ENCODE measurements at places on chromosomes 16 and 17. TPM values are rescaled to one million over a fixed set of nuclear protein-coding genes. Genes with fewer than 3 reads are reported as not detected.
A peak's percentile ranks its signal among the peaks of the same experiment; 100 is the strongest.

DNA sequence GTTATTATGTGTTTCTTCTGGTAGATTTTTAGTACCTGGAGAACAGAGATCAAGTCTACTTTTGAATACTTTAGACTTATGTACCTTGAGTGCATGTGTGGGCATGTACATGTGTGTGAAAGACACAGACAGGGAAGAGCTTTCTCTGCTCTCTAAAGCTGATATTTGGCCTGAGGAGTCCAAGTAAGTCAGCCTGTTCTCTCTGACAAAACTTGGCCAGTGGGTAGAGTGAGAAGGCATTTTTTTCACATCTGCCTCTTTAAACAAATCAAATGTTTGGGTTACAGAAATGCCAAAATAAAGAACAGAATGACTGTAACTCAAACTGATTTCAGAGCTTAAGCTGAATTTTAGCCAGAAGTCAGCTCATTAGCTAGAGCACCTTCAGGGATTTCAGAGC, 309.7 kb upstream of the DYNLRB2 start:
- DNase-seq: no peak

DNA sequence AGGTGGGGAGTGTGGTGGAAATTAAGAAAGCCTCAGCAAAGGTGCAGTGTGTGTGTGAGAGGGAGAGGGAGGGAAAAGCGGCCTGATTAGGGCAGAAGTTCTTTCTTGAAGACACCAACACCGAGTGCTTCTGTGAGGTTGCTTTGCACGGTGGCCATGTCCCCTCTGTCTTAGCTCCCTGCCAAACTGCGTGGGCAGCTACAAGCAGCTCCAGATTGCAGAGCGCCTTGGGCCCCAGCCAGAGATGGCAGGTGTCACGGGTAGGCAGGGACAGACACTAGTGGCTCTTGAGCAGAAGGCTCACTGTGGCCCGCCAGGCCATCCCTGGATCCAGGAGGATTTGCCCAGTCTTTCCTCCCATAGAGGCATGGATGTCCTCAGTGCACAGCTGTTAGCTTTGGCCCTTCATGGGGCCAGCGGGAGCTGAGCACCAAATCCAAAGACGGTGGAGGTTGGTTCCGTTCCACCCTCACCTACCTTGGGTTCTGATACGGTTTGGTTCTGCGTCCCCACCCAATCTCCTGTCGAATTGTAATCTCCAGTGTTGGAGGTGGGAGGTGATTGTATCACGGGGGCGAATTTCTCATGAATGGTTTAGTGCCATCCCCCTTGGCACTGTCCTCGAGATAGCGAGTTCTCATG, 21.4 kb downstream of the KIAA0513 start:
- DNase-seq: no peak

GRCh38 chr17:17533901-17534441, 37.8 kb upstream of the RASD1 start:
- no peak for DNase-seq

- DNase-seq: no peak
Measured at GRCh38 chr16:71572497-71573116, 4.3 kb downstream of the TAT start.

DNA sequence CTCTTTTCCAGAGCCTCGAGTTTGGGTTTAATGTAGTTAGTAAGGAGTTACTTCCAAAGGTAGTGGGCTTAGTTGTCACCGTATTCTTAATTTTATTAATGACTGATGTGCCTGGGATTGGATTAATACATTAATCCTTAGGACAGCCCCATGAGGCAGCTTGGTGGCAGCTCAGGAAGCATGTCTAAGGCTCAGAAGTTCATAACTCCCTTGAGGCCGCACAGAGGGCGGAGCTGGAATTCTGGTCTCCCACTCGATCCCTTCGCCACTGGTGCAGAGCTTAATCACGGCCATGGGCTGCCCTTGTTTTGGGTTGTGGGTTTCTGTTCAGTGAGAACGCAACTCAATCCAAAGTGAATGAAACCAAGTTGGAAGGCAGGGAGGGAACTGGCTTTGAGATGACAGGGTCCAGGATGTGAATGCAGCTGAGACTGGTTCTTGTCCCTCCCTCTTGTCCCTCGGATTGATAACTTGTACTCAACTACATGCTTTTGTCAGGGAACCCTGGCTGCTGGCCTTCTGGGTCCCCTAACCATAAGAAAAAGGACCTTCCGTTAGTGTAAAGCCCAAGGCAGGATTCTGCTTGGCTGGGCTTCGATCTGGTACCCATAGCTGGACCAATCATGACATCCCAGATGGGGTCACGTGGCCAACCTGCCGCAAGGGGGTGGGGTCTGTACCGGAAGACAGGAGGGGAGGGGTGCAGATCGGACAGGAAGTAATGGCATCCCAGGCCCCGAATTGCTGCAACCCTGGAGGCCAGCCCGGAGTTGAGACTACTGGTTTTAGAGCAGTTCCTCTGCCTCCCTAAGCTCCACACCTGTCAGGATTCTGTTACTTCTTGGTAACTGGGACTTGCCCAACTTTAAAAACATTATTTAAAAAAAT, 45.4 kb downstream of the SNX20 start:
- DNase-seq: no peak

DNA sequence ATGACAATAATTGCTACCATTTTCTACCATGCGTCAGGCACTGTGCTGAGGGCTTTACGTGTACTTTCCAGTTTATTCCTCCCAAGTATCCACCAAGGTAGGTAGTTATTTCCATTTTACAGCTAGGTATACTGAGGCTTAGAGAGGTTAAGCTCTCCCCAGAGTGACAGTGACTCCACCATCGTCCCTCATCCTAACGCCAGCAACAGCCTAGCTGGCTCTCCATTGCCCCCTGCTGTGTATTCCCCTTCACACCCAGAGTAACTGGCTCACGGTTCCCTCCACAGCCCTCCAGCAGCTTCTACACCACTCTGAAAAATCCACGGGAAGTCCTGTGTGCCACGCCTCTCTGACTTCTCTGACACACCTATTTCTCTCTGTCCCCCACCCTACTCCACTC, 7.1 kb upstream of the ASGR1 start:
- no peak for DNase-seq

DNA sequence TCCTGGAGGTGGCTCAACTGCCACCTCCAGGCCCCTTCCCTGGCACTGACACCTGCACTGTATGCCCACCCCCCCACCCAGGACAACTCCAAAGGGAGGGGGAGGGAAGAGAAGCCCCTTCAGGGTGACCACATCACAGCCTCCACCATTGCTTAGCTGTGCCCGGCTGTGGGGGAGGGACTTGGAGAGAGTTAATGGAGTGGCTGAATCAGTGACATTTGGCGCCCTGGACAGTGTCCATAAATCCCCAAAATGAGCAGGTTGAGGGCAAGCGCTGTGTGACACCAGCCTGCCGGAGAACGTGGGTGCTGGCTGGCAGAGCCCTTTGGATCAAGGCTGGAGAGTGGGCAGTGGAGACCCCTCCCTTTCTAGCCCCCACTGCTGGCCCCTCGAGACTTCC, 883 bp downstream of the USH1G start:
- no peak for DNase-seq

DNA sequence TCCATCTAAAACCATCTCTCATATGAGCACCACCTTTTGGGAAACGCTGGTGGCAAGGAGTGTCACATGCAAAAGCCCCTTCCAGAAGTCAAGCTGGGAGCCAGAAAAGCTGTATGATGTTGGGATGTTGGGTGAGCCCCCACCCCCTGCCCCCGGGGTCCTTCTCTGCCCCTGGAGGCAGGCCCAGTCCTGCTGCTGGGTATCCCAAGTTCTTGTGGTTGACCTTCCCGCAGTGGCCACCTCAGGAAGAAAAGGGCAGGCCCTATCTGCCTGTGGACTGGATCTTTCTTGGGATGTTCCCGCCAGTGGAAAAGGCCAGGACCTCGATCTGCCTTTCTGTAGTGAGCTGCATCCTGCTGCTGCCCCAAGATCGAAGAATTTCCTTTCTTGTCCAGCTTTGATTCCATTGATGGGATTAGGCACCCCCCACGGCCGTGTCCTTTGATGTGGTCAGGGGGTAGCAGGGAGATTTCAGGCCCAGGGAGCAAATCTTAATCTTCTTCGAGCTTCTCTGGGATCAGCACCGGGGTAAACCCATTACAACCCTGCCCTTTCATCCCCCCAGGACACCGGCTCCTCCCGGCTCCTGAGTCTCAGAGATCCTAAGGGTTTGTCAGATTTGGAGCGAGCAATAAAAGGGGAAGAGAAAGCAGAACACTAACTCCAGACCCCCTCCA, 165.6 kb downstream of the RAB11FIP4 start:
- no peak for DNase-seq

GRCh38 chr17:73644145-73645049, at the start of gene SDK2:
TSS of gene SDK2 (minus strand) at chr17:73644445. CDS start at chr17:73644088, 357 bp downstream.
- DNase-seq: no peak

GRCh38 chr17:28390984-28391383, 15.0 kb downstream of the SLC46A1 start:
- DNase-seq: no peak

GRCh38 chr17:72244956-72245355, 124.1 kb downstream of the SOX9 start:
- no peak for DNase-seq

- DNase-seq: no peak
Measured at GRCh38 chr17:50640686-50641351, 6.1 kb downstream of the ABCC3 start.

DNA sequence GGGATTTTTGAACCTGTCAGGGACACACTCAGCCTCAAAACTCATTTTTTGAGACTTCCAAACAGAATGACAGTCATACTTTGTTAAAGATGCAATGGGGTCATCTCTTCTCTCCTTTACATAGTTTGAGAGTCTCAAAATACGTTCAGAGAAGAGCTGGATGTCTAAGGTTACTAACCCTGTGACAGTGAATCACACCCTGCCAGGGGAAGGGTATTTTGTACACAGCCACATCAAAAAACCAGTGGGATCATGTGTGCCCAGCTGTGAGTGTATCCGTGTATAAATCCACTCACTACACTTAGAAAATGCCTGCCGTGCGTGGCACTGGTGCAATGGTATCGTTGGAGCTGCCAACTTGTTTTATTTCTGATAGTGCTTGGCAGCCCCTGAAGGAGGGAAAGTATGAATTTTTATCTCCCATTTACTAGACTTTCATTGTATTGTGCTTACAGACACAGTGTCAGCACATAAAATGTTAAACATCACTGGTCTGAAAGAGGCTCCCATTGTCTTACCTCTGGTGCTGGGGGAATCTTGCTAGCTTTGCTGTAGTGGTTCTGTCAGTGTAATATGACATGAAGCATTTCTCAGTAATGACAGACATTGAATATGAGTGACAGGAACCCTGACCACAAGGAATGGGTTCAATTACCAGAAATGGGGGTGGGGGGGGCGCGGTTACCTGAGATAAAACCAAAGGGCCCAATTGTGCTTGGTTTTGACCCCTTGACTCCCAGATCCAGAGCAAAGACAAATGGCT, 256.3 kb downstream of the FTO start:
- no peak for DNase-seq

DNA sequence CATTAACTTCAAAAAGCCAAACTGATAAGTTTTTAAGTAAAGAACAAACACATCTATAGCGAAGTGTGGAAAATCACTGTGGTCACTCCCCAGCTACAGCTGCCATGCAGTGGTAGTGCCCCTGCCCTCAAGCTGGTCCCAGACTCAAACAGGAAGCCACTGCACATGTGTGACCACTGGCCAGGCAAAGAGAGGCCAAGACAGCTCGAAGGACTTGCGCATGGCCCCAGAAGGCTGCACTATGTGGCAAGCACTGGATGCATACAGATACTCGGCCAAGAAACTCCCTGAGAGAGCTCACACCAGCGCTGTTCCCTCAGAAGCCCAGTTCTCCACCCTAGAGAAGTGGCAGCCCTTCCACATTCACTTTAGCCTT, 82.4 kb downstream of the ANKRD11 start:
- no peak for DNase-seq

GRCh38 chr17:65799454-65799853, 238.0 kb upstream of the AXIN2 start:
- DNase-seq: no peak

DNA sequence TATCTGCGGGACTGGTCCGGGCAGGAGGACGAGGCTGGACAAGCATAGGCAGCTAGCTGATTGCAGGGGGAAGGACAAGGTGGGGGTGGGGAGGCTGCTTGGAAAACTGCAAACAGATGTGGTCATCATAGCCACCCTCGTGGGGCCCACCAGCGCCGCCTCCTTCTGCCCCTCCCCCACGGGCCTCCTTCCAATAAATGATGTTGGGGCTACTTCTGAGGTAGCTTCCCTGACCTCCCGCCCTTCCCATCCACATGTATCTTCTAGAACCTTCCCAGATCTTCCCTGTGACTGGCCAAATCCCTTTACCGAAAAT, 12.3 kb upstream of the CDC42EP4 start:
- peak; percentile 84 for DNase-seq

GRCh38 chr17:1005361-1005946, 8.5 kb downstream of the TIMM22 start:
- DNase-seq: peak; percentile 78

GRCh38 chr16:30977502-30977901, 7.5 kb upstream of the HSD3B7 start:
- DNase-seq: no peak

DNA sequence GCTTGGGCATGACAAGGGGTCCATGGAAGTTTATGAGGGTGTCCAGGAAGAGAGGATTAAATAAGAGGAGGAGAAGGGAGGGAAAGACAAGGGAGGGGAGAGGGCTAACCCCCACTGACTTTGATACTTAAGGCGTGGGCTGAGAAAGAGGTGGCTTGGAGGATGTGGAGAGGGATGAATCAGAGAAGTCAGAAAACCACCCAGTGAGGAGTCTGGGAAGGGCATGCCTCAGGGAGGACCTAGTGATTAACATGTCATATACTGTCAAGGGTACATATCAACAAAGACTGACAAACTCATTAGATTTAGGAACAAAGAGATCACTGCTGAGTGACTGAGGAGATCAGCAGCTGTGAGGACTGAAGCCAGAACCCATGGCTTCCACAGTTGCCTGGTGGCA, 145.4 kb downstream of the IRX5 start:
- no peak for DNase-seq

DNA sequence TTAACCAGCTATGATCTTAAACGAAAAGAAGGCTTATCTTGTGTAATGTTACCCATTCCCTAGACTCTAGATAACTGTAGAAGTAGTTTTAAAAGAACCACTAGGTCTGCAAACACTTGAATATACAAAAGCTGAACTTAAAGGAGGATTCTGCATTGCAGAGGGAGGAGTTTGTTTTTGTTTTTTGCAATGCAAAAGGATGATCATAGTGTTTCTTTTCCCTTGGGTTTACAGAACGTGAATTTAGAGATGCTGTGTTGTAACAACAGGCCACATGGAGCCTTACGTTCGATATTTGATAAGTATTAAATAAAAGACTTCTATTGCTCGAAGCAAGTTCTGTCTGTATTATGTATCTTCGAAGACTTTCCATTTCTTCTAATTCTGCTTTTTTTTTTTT, 77.6 kb downstream of the CHD9 start:
- no peak for DNase-seq

The FBXW10B gene
- total RNA-seq: 15.4 TPM

The KRT40 gene
- not detected for total RNA-seq

The HOXB6 gene
- total RNA-seq: 111 TPM

The ERN1 gene
- 49.2 TPM for total RNA-seq

The DPEP2 gene
- total RNA-seq: 7.0 TPM

The ZNHIT3 gene
- 28.7 TPM for total RNA-seq

The NEUROD2 gene
- total RNA-seq: not detected

The PIP4K2B gene
- total RNA-seq: 44.7 TPM

The ASPA gene
- 15.3 TPM for total RNA-seq

The PPL gene
- 108 TPM for total RNA-seq

The LGALS9B gene
- total RNA-seq: not detected

The ADAD2 gene
- total RNA-seq: 0.42 TPM
